ENCODE measurements at places on chromosomes 11 and 22.

- peaks cover 8% of the 10 kb centered on the region for H3K27me3 ChIP-seq
- no peak overlapping the region for H3K27ac ChIP-seq
- H3K4me3 ChIP-seq, result no peak overlapping the region
- no peak for DNase-seq
- no peaks in the 10 kb centered on the region for H3K4me1 ChIP-seq
- H3K36me3 ChIP-seq, result no peaks in the 10 kb centered on the region
Observed at GRCh38 chr11:45646275-45646927, 19.0 kb downstream of the CHST1 start.

- DNase-seq, result no peak
- H3K27ac ChIP-seq, result no peak overlapping the region
- H3K36me3 ChIP-seq, result peaks cover 45% of the 10 kb centered on the region
- no peaks in the 10 kb centered on the region for H3K27me3 ChIP-seq
Observed at GRCh38 chr22:50216684-50217520, 16.1 kb downstream of the SELENOO start.

DNA sequence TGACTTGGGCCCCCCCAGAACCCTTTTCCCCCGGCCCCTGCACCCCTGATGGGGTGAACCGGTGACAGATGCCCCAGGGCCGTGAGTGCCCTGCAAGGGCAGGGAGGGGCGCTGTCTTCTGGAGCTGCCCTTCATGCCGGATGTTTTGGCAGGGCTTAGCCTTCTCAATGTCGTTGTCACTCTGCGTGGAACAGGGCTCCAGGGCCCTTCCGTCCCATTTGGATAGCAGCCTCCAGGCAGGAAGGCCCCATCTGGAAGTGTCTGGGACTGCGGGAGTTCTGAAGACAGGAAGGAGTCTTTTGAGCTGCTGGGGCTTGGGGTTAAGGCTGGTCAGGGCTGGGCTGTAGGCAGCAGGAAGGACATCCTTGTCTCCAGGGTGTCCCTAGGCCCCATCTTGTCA lies 4.6 kb downstream of the FRMD8 start:
- H3K36me3 ChIP-seq, result no peaks in the 10 kb centered on the region
- H3K27ac ChIP-seq, result peak overlapping the region; percentile 38
- no peak overlapping the region for H3K4me3 ChIP-seq
- no peaks in the 10 kb centered on the region for H3K27me3 ChIP-seq

GRCh38 chr11:74279256-74279655 lies 32.2 kb downstream of the P4HA3 start:
- peak overlapping the region; percentile 40 for H3K27ac ChIP-seq
- H3K4me1 ChIP-seq, result no peaks in the 10 kb centered on the region
- no peak for DNase-seq

- H3K4me3 ChIP-seq, result no peak overlapping the region
- no peaks in the 10 kb centered on the region for H3K36me3 ChIP-seq
- H3K27ac ChIP-seq, result no peak overlapping the region
- no peaks in the 10 kb centered on the region for H3K27me3 ChIP-seq
- peaks cover 5% of the 10 kb centered on the region for H3K4me1 ChIP-seq
Observed at GRCh38 chr11:12642806-12643428, 31.3 kb upstream of the TEAD1 start.

GRCh38 chr11:78339483-78339882 lies 78.1 kb downstream of the GAB2 start:
- no peak for DNase-seq
- H3K4me3 ChIP-seq, result no peak overlapping the region
- H3K27ac ChIP-seq, result no peak overlapping the region
- H3K4me1 ChIP-seq, result no peaks in the 10 kb centered on the region
- H3K27me3 ChIP-seq, result no peaks in the 10 kb centered on the region

DNA sequence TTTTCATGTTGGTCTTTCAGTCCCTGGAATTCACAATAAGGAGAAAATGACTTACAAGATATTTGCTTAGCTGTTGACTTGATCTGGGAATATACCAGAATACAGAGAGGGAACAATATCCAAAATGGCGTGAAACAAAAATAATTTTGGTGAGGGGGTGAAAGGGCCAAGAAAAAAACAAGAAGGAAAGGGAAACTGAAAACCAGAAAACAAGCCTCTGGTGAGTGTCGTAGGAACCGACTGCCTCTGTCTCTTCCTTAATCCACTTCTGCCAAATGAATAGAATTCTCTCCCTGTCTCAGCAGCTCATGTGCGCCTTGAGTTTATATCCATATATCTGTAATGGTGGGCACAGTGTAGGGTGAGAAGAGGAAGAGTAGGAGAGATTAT lies 367.6 kb downstream of the ETS1 start:
- H3K4me3 ChIP-seq, result no peak overlapping the region
- no peak for DNase-seq
- no peaks in the 10 kb centered on the region for H3K36me3 ChIP-seq
- no peaks in the 10 kb centered on the region for H3K27me3 ChIP-seq

DNA sequence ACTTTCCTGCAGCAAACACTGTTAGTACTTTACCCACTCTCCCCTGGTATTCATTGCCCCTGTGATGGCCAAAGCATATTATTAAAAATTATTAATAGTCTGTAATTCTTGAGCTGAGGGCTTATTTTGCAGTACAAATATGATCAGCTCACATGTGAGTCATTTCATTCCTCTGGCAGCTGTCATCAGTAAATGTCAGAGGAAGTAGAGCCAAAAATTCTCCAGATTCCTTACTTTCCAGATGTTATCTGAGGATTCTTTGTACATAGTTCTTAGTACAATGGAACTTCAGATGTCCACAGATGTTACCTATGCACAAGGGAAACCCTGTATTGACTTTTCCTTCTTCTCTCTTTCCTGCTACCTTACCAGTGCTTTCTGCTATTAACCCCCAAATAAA lies 12.5 kb downstream of the OR5B3 start:
- no peak for DNase-seq
- H3K27ac ChIP-seq, result no peak overlapping the region
- H3K27me3 ChIP-seq, result no peaks in the 10 kb centered on the region
- H3K36me3 ChIP-seq, result no peaks in the 10 kb centered on the region

DNA sequence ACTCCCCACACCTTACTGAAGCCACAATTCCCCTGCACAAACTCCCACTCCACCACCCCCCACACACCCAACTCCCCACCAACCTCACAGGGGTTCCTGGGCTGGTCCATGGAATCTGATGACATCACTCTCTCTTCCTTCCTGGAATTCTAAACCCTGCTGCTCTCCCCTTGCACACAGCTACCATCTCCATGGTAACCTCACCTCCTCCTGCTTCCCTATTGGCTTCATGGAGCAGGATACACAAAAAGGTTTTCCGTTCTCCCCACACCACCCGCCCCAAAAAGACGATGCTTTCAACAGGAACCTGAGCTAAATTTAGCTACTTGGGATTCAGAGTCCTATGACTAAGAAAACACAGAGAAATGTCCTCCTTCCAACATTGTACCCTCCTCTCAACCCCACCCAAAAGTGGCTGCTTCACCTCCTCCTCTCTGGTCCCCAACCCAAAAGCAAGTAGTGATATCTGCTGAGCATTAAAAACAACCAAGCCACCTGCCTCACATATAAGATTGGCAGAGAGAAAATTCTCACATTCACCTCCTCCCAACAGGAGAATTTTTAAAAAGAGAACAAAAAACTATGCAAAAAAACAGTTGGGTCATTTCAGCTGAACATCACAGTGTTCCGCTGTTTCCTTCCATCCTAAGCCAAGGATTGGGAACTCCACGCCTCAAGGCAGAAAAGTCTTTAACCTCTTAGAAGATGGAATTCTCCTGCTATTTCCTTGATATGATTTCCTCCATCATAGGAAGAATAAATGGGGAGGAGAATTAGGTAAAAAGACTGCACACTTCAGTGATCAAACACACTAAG lies 66.9 kb downstream of the RBFOX2 start:
- H3K4me1 ChIP-seq, result peaks cover 21% of the 10 kb centered on the region
- peak; percentile 52 for DNase-seq
- H3K4me3 ChIP-seq, result no peak overlapping the region

- H3K36me3 ChIP-seq, result no peaks in the 10 kb centered on the region
- H3K4me1 ChIP-seq, result peaks cover 18% of the 10 kb centered on the region
- H3K27ac ChIP-seq, result no peak overlapping the region
- H3K4me3 ChIP-seq, result no peak overlapping the region
- no peak for DNase-seq
Observed at GRCh38 chr11:123203934-123204333, 8.9 kb upstream of the CLMP start.

DNA sequence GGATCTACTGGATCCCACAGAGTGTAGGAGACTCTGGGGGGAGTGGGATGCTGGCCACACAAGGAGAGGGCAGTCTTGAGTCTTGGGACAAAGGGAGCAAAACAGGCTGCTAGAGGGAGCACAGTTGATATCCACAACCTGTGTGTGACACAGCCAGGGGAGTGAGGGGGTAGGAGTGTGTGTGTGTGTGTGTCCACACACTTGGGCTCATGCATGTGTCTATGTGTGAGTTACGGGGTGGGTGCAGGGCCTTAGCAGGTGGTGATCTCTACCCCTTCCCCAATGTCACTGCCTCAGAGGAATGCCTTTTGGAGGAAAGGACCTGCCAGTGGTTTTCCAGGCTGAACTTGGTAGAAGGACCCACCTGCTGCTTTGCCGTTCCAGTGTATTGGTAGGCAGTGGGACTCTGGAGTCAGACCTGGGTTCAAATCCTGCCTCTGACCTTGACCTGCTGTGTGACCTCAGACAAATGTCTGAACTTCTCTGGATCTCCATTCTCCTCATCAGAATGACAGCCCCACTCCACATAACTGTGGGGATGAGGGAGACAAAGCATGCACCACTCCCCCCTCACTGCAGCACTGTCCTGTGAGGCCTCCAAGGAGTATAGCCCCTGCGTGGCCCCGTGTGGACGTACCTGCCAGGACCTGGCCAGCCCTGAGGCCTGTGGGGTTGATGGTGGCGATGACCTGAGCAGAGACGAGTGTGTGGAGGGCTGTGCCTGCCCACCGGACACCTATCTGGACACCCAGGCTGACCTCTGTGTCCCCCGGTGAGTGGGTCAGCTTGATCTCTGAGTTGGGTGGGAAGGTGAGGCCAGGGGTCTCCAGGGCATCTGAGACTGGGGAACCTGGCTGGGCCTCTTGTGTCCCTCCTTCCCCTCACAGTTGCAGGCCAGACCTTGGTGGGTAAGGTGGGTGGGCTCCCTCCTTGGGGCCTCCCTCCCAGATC lies 27.4 kb downstream of the OTOG start:
- H3K4me1 ChIP-seq, result no peaks in the 10 kb centered on the region
- H3K4me3 ChIP-seq, result no peak overlapping the region
- no peaks in the 10 kb centered on the region for H3K36me3 ChIP-seq

DNA sequence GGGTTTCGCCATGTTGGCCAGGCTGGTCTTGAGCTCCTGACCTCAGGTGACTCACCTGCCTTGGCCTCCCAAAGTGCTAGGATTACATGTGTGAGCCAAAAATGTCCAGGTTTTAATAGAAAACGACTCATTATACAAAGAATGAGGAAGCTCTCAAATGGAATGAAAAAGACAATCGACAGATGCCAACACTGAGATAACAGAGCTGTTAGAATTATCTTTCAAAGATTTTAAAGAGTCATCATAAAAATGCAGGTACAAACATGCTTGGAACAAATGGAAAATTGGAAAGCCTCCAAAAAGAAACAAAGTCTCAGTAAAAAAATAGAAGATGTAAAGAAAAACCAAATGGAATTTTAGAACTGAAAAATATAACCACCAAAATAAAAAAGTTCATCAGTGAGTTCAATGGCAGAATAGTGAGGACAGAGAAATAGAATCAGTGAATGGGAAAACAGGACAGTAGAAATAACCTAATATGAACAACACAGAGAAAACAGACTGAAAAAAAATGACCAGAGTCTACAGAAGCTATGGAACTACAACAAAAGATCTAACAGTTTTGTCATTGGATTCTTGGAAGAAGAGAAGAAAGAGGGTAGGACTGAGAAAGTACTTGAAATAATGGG lies 10.9 kb downstream of the GAB2 start:
- no peaks in the 10 kb centered on the region for H3K36me3 ChIP-seq
- no peak overlapping the region for H3K4me3 ChIP-seq
- DNase-seq, result no peak
- H3K4me1 ChIP-seq, result no peaks in the 10 kb centered on the region
- H3K27ac ChIP-seq, result no peak overlapping the region

DNA sequence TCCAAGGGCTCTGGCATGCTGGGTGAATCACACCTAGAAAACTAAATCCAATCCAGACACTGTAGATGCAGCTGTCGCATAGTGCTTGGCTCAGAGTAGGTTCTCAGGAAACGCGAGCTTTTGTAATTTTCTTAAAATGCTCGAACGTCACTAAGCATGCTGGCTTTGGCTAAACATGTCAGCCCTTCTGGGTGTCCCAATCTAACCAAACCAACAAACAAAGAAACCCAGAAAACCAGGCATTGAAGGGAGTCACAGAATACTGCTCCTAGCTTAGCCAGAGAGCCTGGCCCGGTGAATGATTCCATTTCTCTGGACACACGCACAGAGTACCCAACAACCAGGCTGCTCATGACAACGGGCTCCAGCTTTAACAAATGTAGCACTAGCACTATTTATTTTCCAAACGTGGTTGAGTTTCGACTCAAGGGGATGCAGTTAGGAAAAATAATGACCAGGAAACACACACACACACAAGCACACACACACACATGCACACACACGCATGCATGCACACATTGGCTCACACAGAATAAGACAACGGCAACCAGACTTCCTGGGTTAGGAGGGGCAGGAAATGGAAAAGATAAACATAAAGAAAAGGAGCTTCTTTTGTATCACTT lies 492.6 kb downstream of the MIAT start:
- no peak overlapping the region for H3K27ac ChIP-seq
- H3K36me3 ChIP-seq, result no peaks in the 10 kb centered on the region
- no peaks in the 10 kb centered on the region for H3K4me1 ChIP-seq
- H3K27me3 ChIP-seq, result no peaks in the 10 kb centered on the region
- no peak overlapping the region for H3K4me3 ChIP-seq

- no peaks in the 10 kb centered on the region for H3K36me3 ChIP-seq
- H3K27me3 ChIP-seq, result no peaks in the 10 kb centered on the region
- no peak overlapping the region for H3K27ac ChIP-seq
- DNase-seq, result no peak
- no peaks in the 10 kb centered on the region for H3K4me1 ChIP-seq
Observed at GRCh38 chr11:83655976-83656375, 369.8 kb upstream of the CCDC90B start.

DNA sequence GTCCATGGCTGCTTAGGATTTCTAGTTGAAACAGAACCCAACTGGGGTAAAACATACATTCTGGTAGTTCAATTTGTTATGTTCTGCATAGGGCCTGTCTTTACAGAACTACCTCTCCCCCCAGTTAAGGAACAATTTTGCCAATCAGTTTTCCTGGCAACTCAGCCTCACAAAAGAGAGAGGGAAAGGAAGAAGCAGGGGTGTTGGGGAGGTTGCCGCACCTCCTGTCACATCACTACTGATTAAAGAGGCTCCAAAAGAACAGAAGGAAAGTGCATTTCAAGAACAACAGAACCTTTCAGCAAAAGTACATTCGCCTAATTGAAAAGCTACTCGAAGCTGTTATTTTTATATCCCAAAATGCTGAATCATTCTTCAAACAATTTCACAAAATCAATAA lies 217.6 kb downstream of the CADM1 start:
- DNase-seq, result no peak
- no peak overlapping the region for H3K4me3 ChIP-seq
- no peak overlapping the region for H3K27ac ChIP-seq
- no peaks in the 10 kb centered on the region for H3K36me3 ChIP-seq
- H3K4me1 ChIP-seq, result peaks cover 3% of the 10 kb centered on the region
- H3K27me3 ChIP-seq, result no peaks in the 10 kb centered on the region

- DNase-seq, result no peak
- no peaks in the 10 kb centered on the region for H3K4me1 ChIP-seq
- H3K27me3 ChIP-seq, result no peaks in the 10 kb centered on the region
Observed at GRCh38 chr22:22080270-22080669, 97.7 kb upstream of the TOP3B start.

Measured in lung (tissue), 17 donors.